ENCODE measurements at places on chromosomes 3 and 15. TPM values are rescaled to one million over a fixed set of nuclear protein-coding genes. Genes with fewer than 3 reads are reported as not detected.

SEMA3F gene
- total RNA-seq: 1.1 TPM

CFAP100 gene
- not detected for total RNA-seq

SCN5A gene
- 0.50 TPM for total RNA-seq

U2SURP gene
- 172 TPM for total RNA-seq

ABI3BP gene
- total RNA-seq: not detected

FETUB gene
- total RNA-seq: not detected

Measured in natural killer cell (primary cell).